NCI-H2171 (cell line): ENCODE measurements at places on chromosomes 16 and 17.

- DNase-seq, result peak; percentile 51
These were observed 492 bp upstream of the CAMTA2 start for GRCh38 chr17:4987767-4988567.

DNA sequence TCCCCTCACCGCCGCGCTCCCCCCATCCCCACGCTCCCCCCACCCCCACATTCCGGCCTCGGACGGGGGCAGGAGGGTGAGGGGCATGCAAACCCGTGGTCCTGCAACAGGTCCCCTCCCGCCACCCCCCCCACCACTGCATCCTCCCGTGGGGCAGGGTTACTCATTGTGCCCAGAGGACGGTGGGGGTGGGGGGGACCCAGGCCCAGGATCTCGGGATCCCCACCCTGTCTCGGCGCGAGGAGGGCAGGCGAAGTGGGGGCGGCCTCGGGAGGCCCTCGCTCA lies 8.5 kb downstream of the SLC22A31 start:
- DNase-seq, result no peak

- no peak for DNase-seq
These were observed 354.6 kb downstream of the CDH8 start for GRCh38 chr16:61681673-61682072.

GRCh38 chr17:77798031-77798430 lies 160.5 kb upstream of the TNRC6C start:
- DNase-seq, result no peak

DNA sequence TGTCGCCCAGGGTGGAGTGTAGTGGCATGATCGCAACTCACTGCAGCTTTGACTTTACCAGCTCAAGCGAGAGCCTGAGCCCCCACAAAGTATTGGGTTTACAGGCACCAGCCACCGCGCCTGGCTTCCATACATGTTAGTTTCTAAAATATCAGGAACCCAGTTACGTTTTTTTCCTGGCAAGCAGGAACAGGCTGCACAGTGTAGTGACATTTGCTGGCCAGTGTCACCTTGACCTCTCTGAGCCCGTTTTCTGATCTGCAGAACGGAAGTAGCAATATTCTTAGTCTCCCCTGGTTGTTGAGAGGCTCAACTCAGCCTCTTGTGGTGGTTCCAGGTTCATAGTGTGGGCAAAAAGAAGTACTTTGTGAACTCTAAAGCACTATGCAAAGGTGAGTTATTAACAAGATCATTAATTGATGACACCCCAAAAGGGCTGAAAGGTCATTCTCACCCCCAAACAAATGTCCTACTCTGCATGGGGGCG lies 15.6 kb downstream of the IGF2BP1 start:
- DNase-seq, result no peak

DNA sequence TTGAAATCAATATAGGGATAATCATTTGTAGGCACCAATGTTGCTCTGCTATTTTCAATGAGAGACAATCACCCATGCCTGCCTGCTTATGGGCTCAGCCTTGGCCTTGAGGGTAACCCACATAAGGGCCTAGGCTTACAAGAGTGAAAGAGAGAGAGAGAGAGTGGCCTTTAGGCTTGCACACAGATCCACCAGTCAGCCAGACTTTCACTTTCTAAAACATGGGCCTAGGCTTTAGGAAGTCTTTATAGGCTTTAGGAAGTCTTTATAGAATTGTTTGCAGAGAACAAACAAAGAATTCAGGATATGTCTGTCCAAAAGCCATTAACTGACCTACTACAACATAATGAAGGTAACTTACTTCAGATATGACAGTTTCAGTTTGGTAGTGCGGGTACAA lies 3.4 kb downstream of the ABCA9 start:
- no peak for DNase-seq

- no peak for DNase-seq
These were observed 4.4 kb upstream of the HASPIN start for GRCh38 chr17:3719265-3719664.

DNA sequence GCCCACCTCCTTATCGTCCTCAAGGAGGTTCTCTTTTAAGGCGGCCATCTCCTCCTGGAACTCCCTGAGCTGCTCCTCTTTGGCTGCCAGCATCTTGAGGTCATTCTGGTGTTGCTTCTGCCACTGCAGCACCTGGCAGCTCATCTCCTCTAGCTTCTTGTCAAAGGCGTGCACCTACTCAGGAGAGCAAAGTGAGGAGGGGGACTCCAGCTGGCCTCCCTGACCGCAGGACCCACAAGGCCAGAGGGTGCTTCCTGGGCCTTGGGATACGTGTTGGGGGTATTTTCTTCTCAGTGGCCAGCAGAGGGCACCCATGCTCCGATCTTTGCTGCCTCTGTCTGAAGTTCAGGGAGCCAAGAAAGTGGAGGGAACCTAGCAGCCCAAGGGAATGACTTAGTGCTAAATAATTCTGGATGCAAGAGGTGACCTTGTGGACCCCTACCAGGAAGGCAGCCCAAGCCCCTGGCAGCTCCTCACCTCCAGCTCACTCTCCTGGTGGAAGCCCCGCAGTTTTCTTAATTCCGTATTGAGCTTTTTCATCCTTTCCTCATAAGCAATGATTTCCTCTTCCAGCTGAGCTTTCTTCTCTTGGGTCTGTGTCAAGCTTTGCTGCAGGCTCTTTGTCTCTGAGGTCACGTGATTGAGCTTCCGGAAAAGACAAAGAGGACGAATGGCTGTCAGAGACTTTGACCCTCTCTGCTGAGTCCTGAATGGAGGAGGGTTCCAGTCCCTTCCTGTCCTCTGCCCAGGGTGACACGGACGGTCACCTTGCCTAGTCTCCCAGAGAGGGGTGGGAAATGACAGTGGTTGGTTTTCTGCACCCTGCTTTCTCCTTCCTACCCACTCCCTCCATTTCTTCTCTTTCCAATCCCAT lies 31.4 kb downstream of the DHX38 start:
- peak; percentile 65 for DNase-seq
